ENCODE measurements at places on chromosomes 6 and 20. TPM values are rescaled to one million over a fixed set of nuclear protein-coding genes. Genes with fewer than 3 reads are reported as not detected.

Gene SIRPG
- total RNA-seq: not detected

Gene ABHD16B
- total RNA-seq: not detected

Gene CALHM5
- total RNA-seq: 1.4 TPM

Gene SLC44A4
- 0.66 TPM for total RNA-seq

Gene TXLNB
- total RNA-seq: 0.67 TPM

Gene ABHD16A
- total RNA-seq: 54.6 TPM

Gene GHRH
- total RNA-seq: not detected

Gene OLIG3
- total RNA-seq: 0.27 TPM

Gene ADGRF5
- total RNA-seq: not detected

DNA sequence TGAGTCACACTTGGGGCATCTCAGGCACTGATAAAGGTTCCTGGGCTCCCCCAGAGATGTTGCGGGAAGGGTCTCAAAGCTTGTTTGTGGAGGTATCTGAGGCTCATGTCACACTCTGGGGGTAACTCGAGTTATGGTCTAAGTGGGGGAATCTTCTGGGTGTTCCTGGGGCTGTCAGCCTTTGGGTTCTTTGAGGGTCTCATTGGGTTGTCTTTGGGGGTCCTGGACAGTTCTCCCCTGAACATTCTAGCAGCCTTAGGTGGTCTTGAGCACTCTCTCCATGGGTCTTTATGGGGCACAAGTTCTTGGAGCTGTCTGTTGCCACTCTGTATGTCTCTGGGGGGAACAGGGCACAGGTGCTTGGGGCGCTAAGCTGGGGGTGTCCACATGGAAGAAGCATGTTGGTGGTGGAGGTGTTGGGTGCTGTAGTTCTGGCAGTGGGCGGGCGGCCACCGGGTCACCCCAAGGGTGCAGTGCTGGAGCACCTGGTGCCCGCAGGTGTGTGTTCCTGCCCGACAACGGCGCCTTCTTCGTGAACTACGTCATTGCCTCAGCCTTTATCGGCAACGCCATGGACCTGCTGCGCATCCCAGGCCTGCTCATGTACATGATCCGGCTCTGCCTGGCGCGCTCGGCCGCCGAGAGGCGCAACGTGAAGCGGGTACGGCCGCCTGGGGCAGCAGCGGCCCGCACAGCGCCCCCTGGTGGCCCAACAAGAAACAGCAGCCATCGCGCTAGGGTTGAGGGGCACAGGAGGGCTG lies 7.1 kb upstream of the CAPN11 start:
- peaks cover 16% of the 10 kb centered on the region for H3K36me3 ChIP-seq
- no peaks in the 10 kb centered on the region for H3K4me1 ChIP-seq
- no peak overlapping the region for H3K27ac ChIP-seq
- H3K27me3 ChIP-seq: no peaks in the 10 kb centered on the region
- H3K4me3 ChIP-seq: no peak overlapping the region
- peak; percentile 91 for DNase-seq

DNA sequence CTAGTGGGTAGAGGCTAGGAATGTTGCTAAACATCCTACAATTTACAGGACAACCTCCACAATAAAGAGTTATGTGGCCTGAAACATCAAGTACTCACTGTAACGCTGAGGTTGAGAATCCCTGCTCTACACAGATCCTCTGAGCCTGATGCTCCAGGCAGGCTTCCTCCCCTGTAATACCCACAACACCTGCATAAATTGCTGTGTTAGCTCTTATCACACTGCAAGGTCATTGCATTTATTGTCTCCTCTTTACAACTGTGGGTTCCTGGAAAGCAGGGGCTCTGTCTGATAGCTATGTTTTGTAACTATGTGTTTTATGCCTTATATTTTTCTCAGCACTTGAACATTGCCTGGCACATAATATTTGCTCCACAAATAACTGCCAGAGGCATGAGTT lies 11.6 kb downstream of the RPP21 start:
- H3K27ac ChIP-seq: no peak overlapping the region
- no peak overlapping the region for H3K4me3 ChIP-seq
- H3K36me3 ChIP-seq: no peaks in the 10 kb centered on the region
- H3K4me1 ChIP-seq: peaks cover 7% of the 10 kb centered on the region

- H3K4me3 ChIP-seq: no peak overlapping the region
- no peak for DNase-seq
- H3K27me3 ChIP-seq: peaks cover 95% of the 10 kb centered on the region
- H3K36me3 ChIP-seq: no peaks in the 10 kb centered on the region
- peaks cover 8% of the 10 kb centered on the region for H3K4me1 ChIP-seq
- no peak overlapping the region for H3K27ac ChIP-seq
These were observed 5.4 kb upstream of the FOXF2 start for GRCh38 chr6:1383729-1384548.

DNA sequence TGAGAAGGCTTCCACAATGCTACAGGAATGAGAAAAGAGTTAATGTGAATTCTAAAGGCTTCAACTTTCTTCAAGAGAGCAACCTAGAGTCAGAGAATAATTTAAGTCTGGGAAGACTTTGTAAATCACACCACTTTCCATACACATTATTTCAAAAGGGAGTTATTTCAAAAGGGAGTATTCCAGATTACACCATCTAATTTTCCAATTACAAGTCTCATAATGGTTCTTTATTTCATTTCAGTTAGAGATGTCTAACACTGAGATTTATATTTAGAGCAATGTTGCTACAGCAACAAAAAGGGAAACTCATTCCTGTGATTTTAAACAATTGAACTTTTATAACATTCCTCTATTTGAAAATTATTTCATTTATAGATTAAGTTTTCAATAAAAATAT lies 98.8 kb upstream of the DST start:
- H3K4me1 ChIP-seq: peaks cover 42% of the 10 kb centered on the region
- H3K36me3 ChIP-seq: no peaks in the 10 kb centered on the region

- H3K36me3 ChIP-seq: no peaks in the 10 kb centered on the region
- no peak overlapping the region for H3K27ac ChIP-seq
- DNase-seq: no peak
- no peak overlapping the region for H3K4me3 ChIP-seq
- peaks cover 2% of the 10 kb centered on the region for H3K4me1 ChIP-seq
These were observed 48.4 kb upstream of the IYD start for GRCh38 chr6:150320442-150320841.

DNA sequence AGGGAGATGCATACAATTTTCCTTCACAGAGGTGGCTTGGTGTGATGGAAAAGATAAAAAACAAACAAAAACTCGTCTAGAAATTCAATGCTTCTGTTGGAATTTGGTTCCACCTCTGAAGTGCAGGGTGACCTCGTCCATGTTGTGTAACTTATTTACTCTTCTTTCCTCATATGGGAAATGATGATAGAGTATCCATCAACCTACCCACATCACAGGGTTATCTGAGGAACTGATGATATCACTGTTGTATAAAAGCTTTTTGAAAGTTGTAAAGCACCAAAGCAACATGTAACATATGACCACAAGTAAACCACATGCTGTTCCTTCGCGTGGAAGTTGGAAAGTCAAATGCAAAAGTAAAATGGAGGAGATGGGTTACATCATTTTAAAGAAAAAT lies 212.0 kb upstream of the SGK1 start:
- H3K4me1 ChIP-seq: peaks cover 10% of the 10 kb centered on the region
- H3K27ac ChIP-seq: no peak overlapping the region
- DNase-seq: no peak
- no peak overlapping the region for H3K4me3 ChIP-seq
- H3K27me3 ChIP-seq: no peaks in the 10 kb centered on the region

GRCh38 chr6:25472306-25472705 lies 179.7 kb upstream of the SCGN start:
- peaks cover 11% of the 10 kb centered on the region for H3K36me3 ChIP-seq
- DNase-seq: no peak
- H3K4me1 ChIP-seq: no peaks in the 10 kb centered on the region
- H3K4me3 ChIP-seq: no peak overlapping the region
- no peak overlapping the region for H3K27ac ChIP-seq
- H3K27me3 ChIP-seq: no peaks in the 10 kb centered on the region

DNA sequence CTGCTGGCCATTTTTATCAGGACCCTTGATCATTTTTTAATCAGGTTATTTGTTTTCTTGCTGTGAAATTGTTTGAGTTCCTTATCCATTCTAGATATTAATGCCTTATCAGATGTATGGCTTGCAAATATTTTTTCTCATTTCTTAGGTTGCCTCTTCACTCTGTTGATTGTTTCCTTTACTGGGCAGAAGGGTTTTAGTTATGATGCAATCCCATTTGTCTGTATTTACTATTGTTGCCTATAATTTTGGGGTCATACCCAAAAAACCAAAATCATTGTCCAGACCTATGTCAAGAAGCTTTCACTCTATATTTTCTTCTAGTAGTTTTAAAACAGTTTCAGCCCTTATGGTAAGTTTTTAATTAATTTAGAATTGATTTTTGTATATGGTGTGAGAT lies 172.5 kb downstream of the SLC24A3 start:
- H3K27me3 ChIP-seq: no peaks in the 10 kb centered on the region
- H3K4me3 ChIP-seq: no peak overlapping the region
- H3K4me1 ChIP-seq: peaks cover 14% of the 10 kb centered on the region
- H3K36me3 ChIP-seq: peaks cover 7% of the 10 kb centered on the region
- no peak for DNase-seq
- H3K27ac ChIP-seq: no peak overlapping the region

DNA sequence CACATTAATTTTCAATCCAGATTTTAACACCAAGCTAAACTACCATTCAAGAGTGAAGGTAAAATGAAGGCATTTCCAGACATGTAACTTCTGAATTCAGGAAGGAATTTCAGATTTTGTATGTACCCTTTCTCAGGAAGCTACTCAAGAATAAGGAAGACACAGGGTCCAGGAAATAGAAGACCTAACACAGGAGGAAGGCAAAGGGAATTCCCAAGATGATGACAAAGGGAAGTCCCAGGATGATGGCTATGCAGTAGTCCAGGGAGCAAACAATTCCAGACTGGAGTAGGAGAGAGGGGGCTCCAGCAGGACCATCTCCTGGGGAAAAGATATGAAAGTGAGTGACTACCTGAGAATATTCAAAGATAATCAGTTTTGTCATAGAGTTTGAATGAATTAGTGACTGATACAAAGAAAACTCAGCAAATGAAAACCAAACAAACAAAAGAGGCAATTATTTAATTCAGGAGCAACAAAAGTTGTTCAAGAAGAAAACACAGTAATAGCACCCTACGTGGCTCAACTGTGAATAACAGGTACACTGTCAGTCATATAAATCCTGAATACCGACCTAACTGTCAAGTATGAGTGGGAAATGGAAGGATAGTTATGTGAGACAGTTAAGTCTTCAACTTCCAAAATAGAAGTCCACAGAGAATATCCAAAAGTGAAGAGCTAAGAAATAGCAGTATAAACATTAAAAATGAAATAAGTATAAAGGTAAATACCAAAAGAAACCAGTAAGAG lies 4.0 kb downstream of the RNF24 start:
- no peaks in the 10 kb centered on the region for H3K27me3 ChIP-seq
- H3K4me3 ChIP-seq: no peak overlapping the region
- H3K27ac ChIP-seq: no peak overlapping the region
- DNase-seq: no peak
- H3K36me3 ChIP-seq: peaks cover 18% of the 10 kb centered on the region

- no peak overlapping the region for H3K4me3 ChIP-seq
- no peaks in the 10 kb centered on the region for H3K27me3 ChIP-seq
- H3K36me3 ChIP-seq: no peaks in the 10 kb centered on the region
- peaks cover 3% of the 10 kb centered on the region for H3K4me1 ChIP-seq
These were observed 433.2 kb upstream of the BTBD3 start for GRCh38 chr20:11484479-11484878.

DNA sequence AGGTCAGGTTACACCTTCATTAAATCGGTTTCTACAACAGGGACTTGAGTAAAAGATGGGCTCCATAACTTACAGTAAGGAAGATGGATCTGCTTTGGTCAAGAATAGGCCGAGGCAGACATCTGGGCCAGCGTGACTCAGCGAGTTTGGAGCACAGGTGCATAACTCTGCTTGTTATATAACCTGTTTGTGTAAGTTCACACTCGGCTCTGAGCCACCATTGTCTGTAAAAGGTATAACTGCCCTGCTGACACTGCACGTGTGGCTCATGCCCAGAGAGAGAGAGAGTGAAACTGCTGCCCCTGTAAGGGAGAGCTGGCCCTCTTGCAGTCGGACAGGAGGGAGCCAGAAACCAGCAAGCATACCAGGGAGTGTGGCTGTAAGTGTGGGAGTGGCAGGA lies 737.9 kb upstream of the SLC35B3 start:
- H3K27me3 ChIP-seq: no peaks in the 10 kb centered on the region
- no peak overlapping the region for H3K4me3 ChIP-seq
- H3K4me1 ChIP-seq: no peaks in the 10 kb centered on the region
- no peak for DNase-seq

GRCh38 chr6:36364669-36365479 lies 22.6 kb downstream of the ETV7 start:
- no peaks in the 10 kb centered on the region for H3K27me3 ChIP-seq
- no peak overlapping the region for H3K4me3 ChIP-seq
- peaks cover 6% of the 10 kb centered on the region for H3K4me1 ChIP-seq
- H3K36me3 ChIP-seq: no peaks in the 10 kb centered on the region
- no peak overlapping the region for H3K27ac ChIP-seq

GRCh38 chr6:132763269-132763668 lies 5.6 kb upstream of the VNN2 start:
- no peak overlapping the region for H3K4me3 ChIP-seq
- peaks cover 12% of the 10 kb centered on the region for H3K4me1 ChIP-seq
- H3K27ac ChIP-seq: no peak overlapping the region
- no peaks in the 10 kb centered on the region for H3K27me3 ChIP-seq
- DNase-seq: no peak

DNA sequence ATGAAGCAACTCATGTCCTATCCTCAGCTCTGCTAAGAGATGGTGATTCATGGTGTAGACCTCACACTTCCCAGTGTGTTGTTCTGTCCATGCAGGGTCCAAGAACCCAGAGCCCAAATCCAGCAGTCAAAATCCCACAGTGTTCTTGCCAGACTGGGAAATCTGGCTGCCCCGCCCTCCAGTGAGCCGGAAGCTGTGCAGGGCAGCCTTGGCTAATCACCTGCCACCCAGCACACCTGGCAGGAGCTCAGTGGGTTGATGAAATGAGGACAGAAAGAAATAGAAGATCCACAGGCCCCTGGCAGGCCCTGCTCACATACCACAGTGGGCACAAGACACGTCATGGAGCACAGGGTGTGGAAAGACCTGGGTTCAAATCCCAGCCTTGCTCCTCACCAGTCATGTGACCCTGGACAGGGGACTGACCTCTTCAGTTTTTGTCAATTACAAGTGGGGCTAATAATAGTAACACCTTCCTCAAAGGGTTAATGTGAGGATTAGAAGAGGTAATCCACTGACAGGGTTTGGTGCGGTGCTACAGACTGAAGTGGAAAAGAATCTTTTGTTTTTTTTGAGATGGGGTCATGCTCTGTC lies 13.6 kb upstream of the GUCA1A start:
- peaks cover 6% of the 10 kb centered on the region for H3K4me1 ChIP-seq
- no peak overlapping the region for H3K4me3 ChIP-seq
- no peaks in the 10 kb centered on the region for H3K36me3 ChIP-seq
- no peak overlapping the region for H3K27ac ChIP-seq
